Foreskin keratinocyte (primary cell): ENCODE measurements at places on chromosomes 11 and 22. TPM values are rescaled to one million over a fixed set of nuclear protein-coding genes. Genes with fewer than 3 reads are reported as not detected.

DNA sequence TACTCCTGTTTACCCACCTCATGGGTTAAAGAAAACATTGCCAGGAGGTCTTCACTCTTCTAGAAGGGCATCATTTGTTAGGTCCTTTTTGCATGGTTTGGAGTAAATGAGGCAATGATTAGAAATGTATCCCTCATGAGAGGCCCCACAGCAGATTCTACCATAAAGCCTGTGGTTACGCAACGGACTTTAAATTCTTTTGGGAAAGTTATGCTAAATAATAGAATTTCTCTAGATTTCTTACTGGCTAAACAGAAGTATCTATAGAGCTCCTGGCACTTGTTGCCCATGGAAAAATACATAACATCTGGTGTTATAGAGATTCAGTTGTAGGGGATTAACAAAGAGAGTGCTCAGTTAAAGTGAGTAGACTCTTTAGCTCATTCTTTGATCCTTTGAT lies 15.1 kb upstream of the ATXN10 start:
- no peak for DNase-seq

DNA sequence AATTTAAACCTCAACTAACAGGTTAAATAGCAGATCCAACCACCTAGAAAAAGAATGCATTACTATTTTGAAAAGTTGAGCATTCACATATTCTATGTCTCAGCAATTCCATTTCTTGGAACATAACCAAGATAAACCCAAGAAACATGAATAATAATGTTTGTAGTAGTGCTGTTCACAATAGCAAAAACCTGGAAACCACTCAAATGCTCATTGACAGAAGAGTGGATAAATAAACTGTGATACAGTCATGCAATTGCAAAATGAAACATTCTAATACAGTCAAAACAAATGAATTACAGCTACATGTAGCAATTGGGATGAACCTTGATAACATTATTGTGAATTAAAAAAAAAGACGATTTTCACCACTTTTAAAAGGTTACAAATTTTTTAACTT lies 162.8 kb upstream of the TMEM45B start:
- peak; percentile 41 for DNase-seq

DNA sequence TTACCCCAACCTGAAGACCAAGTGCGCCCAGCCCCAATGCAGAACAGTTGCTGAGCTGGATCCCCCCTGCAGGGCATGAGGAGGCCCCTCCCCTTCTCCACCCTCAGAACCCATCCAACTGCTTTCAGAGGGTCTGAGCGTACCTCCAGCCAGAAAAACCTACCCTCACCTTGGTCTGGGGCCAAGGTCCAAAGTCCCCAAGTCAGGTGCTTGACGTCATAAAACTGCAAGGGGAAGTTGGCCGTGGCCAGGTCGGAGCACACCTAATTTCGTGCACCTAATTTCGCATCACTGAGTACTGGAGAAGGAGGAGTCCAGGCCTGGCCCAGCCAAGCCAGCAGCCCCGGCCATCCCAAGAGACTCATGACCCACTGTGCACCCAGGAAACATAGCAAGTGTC lies 289.8 kb downstream of the CTTN start:
- no peak for DNase-seq

- no peak for DNase-seq
These were observed 10.6 kb downstream of the MICAL2 start for GRCh38 chr11:12121011-12121410.

DNA sequence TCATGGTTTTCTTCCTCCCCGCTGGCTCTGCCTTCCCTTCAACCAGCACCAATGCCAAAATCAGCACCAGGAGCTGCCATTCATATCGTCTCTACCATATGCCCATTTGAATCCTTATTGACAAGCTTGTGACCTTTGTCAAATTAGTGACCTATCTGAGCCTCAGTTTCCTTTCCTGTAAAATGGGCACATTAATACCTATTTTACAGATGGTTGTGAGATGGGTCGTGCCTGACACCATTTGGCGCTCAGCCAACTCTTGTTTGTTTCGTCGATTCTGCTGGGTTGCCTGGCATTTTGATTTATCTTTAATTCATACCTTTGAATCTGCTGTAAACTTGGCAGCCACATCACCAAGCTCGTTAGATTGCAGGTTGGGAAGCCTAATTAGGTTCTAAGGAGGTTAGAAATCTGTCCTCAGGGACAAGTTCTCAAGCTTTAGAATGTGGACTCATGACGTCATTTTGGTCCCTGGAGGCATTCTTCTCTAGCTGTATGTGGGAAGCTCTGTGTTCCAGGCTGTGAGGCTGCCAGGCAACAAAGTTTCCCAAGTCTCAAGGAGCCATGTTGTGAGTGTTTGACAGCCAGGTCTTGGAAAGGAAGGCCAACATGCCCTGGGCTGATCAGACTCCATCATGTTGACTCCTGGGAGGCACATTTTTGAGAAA lies 61.0 kb downstream of the RPS6KA4 start:
- peak; percentile 30 for DNase-seq

- DNase-seq, result peak; percentile 73
These were observed 56.6 kb downstream of the ARHGEF12 start for GRCh38 chr11:120392793-120393192.

DNA sequence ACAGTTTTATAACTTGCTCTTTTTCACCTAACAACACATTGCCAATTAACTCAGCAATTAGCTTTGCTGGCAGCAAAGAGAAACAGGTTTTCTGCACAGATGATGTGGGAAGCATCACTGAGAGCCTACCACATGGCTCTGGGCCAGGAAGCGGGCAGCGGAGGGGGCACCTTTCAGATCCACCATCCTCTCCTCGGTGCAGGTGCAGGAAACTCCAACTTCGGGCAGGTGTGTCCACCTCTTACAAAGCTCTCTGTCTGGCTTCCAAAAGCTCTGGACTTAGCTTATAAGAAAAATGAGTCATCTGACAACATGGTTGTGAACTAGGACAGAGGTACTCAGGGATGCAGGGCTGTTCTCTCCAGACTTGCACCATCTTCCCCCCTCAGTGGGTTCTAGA lies 77.0 kb downstream of the RPS6KA4 start:
- DNase-seq, result peak; percentile 7

GRCh38 chr11:111905411-111905810 lies 6.2 kb downstream of the CRYAB start:
- no peak for DNase-seq

DNA sequence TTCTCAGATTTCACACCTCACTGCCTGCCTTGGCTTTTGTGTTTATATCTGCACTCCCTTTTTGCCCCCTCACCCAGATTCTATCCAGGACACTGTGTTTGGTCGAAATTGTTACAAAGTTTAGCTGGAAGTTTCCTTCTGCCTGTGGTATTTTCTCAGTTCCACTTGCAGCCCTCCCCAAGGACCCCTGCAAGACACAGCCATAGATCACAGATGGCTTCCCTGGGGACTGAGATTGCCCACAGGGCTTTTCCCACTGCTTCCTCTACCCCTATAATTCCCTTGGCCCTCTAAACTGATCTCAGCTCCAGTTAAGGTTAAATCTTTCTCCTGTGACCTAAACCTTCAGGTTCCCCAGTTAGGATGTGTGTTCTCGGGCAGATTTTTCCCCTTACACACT lies 146.1 kb upstream of the C11orf87 start:
- no peak for DNase-seq

Gene MYO7A
- 0.27 and 0.35 TPM in 2 replicates for total RNA-seq

GRCh38 chr11:12285106-12285505 lies 92.3 kb upstream of the PARVA start:
- peak; percentile 82 for DNase-seq

Gene TMEM151A
- total RNA-seq, result 0.04 TPM in 1 of 2 replicates, not detected in the other

GRCh38 chr11:35531246-35531645 lies 5.8 kb upstream of the PAMR1 start:
- DNase-seq, result no peak

GRCh38 chr11:104148074-104148473 lies 15.9 kb downstream of the PDGFD start:
- DNase-seq, result peak; percentile 25
